ENCODE measurements at places on chromosomes 5 and 9.

DNA sequence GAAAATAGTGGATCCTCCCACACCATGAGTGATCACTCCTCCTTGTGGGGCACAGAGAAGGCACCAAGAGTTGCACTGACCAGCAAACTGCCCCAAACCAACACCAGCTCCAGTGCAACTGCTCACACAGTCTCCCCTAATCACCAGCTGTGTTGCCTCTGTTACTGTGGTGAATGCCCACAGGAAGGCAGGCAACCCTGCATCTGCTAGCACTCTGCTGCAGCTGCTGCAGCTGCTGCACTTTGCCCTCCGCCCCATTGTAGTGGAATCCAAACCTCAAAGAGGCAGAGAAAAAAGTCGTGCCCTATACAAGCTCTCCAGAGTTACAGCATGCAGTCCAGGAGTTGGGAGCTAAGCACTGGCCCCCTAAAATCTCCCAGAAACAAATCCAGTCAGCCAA lies 339.6 kb downstream of the TRIM36 start:
- DNase-seq, result no peak

- DNase-seq, result no peak
These were observed 62.6 kb downstream of the IL31RA start for GRCh38 chr5:55913466-55914413.

- DNase-seq, result no peak
These were observed 44.7 kb downstream of the LRSAM1 start for GRCh38 chr9:127495884-127496555.

- DNase-seq, result no peak
These were observed 532.4 kb downstream of the ANXA1 start for GRCh38 chr9:73683862-73684591.

- DNase-seq, result no peak
These were observed 27.4 kb upstream of the PANK3 start for GRCh38 chr5:168606562-168606961.

DNA sequence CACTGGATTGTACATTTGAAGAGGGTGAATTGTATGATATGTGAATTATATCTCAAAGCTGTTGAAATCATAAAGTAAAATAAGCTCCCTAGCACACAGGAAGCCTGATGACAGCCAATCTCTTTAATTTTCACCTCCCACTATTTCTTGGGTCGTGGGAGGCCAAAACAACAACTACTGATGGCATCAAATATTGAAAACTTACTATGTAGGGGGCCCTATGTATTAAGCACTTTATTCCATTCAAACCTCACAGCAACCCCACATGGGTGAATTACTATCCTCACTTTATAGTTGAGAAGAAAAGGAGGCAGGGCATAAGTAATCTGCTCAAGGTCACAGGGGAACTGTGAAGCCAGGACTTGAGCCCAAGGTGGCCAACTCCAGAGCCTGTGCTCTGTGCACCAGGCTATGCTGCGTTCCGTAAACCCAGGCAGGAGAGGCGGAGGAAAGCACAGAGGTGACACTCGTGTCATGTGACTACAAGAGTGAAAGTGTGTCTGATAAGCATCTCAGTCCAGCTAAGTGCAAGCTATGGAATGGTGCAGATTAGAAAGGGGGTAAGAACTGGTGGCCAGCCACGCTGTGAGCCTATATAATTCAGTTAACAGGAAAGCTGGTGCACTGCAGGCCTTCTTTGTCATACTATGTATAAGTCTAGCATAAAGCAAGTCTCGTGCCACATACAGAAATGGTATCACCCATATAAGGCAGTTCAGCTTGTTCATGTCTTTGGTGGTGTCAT lies 221.0 kb downstream of the DCP2 start:
- DNase-seq, result no peak

GRCh38 chr5:14948383-14948782 lies 76.8 kb upstream of the ANKH start:
- no peak for DNase-seq

DNA sequence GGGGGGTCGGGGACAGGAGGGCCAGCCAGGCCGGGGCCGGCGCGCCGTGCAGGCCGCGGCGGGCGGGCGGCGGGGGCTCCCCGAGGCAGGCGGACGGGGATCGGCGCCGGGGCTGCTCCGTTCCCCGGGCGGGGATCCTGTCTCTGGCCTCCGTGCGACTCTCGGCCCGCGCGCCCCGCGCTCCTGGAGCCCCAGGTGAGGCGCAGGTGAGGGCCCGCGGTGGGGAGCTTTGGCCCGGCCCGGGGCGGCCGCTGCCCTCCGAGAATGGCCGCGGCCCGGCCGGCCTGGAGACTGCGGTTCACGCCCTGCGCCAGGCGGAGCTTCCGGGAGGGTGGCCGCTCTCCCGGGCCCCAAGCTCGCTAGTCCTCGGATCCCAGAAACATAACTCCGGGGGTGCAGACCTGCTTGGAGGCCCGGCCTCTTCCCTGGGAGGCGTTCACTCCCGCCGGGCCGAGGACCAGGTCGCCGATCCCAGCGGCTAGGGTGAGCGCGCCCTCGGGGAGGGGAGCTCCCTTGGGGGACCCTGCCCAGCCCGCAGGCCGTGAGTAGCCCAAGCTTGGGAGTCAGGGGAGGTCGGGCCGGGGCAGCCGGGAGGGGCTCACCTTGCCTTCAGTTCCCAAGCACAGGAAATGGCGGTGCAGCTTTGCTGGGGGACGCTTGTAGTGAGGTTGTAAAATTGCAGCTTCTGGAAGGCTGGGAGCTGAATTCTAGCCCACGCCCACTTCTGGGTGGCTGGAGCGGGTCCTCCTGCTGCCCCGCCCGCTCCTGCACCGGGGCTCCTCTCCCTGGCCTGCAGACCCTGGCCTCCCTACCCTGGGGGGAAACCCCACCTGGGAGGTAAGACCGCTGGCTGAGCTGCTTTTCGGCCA lies 723 bp downstream of the PPP1R26 start:
- no peak for DNase-seq

DNA sequence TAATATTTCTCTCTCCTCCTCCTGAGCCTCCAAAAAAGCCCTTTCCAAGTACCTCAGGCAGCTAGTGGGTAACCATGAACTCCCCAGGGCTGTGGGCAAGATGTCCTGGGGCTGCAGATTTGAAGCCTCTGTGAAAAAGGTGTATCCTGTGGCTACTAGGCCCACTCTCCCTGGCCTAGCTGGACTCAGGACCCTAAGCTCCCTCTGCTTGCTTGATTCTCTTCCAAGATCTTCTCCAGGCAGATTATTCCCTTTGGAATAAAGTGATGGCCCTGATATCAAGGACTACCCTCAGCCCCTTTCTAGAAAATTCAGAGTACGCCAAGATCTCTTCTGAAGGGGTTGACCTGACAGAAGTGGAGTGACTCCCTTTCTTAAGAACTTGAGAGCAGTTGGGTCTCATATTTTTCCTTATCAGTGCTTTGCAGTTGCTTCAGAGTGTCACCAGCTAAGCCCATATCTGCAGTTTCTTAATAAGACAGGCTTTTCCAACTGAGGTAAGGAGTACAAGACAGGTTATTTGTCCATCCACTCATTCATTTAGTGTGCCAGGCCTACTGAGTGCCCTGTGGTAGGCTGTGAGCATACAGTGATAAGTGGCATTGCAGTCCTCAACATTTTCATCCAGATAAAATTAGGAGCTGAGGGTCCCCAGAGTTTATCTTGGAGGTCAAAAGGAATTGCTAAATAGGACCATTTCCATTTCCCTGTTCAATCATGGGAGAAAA lies 42.5 kb downstream of the CYSTM1 start:
- DNase-seq, result no peak

DNA sequence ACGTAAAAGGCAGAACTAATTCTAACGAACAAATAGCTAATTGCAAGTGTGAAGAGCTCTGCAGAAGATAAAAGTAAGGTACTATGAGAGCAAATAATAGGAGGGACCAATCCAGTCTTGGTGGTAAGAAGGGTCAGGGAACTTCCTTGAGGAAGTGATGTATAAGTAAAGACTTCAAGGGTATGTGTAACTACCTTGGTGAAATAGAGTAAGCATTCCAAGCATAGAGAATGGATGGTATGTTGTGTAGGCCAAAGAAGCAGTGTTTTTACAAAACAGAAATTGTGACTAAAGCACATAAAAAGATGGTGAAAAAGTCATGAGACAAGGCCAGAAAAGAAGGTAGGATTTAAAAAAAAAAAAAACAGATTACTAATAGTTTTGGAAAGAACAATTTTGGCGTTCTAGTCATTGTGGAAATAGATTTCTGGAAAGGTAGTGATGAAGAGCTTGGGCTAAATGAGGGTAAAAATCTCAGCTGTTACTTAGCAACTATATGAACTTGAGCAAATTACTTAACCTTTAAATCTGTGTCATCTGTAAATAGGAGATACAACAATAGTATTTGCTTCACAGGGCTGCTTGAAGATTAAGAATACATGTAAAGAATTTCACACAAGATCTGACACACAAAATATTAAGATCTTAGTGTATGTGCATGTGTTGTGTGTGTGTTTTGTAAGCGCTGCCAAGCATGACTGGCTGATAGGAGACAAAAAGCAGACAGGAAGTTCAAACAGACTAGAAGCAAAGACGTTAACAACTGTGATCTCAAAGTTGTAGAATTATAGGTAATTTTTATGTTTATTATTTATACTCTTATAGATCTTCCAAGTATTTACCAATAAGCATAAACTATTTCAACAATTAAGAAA lies 73.5 kb downstream of the NR6A1 start:
- DNase-seq, result no peak

- peak; percentile 51 for DNase-seq
These were observed 99.9 kb downstream of the GTF3C4 start for GRCh38 chr9:132769906-132770769.

GRCh38 chr9:2838371-2839000 lies 5.4 kb downstream of the PUM3 start:
- DNase-seq, result no peak

GRCh38 chr5:57772512-57772911 lies 289.9 kb upstream of the ACTBL2 start:
- DNase-seq, result no peak

GRCh38 chr5:158591301-158591863 lies 508.3 kb downstream of the EBF1 start:
- DNase-seq, result peak; percentile 25

- DNase-seq, result no peak
These were observed 63.7 kb upstream of the IFNK start for GRCh38 chr9:27460226-27461023.

GRCh38 chr9:18739127-18739526 lies 265.2 kb downstream of the ADAMTSL1 start:
- DNase-seq, result no peak

- DNase-seq, result no peak
These were observed 385.1 kb downstream of the SEMA5A start for GRCh38 chr5:9160747-9161146.

GRCh38 chr5:37717613-37718431 lies 122.0 kb downstream of the GDNF start:
- DNase-seq, result peak; percentile 78

- no peak for DNase-seq
These were observed 105.3 kb upstream of the COL5A1 start for GRCh38 chr9:134536101-134536900.

DNA sequence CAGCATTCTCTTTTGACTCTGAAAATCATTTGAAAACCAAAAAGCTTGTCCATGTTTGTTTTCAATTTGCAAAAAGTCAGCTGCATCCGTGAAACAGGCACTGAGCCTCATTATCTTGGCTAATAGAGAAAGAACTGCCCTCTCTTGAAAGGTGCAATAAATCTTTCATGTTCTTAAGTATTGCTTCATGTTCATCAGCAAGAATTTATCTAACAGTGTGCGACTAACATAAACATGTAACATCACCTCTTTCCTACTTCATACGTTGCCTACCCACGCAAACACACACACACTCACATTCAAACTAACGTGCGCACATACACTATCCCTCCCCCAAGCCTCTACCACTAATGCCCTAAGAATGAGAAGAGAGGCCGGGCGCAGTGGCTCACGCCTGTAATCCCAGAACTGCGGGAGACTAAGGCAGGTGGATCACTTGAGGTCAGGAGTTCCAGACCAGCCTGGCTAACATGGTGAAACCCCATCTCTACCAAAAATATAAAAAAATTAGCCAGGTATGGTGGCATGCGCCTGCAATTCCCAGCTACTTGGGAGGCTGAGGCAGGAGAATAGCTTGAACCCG lies 629.7 kb upstream of the ZNF608 start:
- no peak for DNase-seq

- DNase-seq, result no peak
These were observed 36.0 kb downstream of the LYRM7 start for GRCh38 chr5:131206772-131207171.

- DNase-seq, result no peak
These were observed 779 bp upstream of the CTNNA1 start for GRCh38 chr5:138752341-138752950.

DNA sequence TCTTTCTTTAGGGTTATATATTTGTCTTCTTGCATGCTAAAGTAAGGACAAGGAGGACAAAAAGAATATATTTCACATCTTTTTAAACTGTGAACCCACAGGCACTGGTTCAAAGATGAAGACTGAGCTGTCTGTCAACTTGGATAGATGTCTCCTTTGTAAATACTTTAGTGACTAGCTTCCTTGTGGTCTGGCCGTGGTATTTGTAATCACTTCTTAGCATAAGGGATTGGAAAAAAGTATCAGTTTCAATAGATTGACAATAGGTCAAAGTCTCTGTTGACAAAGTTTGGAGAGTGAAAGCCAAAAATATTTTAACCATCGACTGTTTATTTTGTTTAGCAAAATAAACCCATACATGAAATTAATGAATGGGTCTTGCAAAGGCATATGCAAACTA lies 91.4 kb downstream of the TMEM167A start:
- DNase-seq, result no peak

- no peak for DNase-seq
These were observed 17.1 kb downstream of the SCAI start for GRCh38 chr9:125126019-125126746.

DNA sequence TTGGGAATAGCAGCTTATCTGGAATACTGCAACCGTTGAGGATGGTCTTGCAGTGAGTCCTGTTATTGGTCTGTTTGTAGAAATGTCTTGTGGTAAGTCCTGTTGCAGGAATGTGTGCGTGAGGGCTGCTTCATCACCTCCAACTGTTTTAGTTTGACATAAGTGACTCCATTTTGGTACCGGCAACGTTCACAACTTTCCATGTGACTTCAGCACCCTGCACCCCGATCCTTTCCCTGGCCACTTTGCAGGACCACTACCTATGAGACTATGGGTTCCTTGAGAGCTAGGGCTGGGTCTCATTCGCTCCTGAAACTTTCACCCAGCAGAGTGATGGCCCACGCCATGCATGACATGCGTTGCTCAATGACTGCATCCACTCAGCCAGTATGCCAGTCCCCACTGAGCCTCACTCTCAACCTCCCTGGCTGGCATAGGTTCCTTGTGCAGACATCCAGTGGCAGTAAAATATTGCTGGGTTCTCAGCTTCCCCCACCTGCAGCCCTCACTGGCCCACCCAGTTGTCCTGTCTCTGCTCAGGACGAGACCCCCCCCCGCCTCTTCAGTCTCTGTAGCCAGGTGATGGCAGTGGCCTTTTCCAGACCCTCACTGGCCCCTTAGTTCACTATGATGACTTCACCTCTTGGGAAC lies 8.0 kb downstream of the SURF6 start:
- DNase-seq, result no peak

Measured in right renal pelvis (tissue), 4 donors.